Omental fat pad (tissue), 4 donors: ENCODE measurements at places on chromosomes 1 and 21.

- DNase-seq = no peak
These were observed 145.7 kb upstream of the TIAM1 start for GRCh38 chr21:31489726-31490125.

- DNase-seq = no peak
These were observed 32.0 kb upstream of the AGL start for GRCh38 chr1:99818063-99818699.

- no peak for DNase-seq
These were observed 131.6 kb upstream of the ETV3 start for GRCh38 chr1:157269656-157270375.

DNA sequence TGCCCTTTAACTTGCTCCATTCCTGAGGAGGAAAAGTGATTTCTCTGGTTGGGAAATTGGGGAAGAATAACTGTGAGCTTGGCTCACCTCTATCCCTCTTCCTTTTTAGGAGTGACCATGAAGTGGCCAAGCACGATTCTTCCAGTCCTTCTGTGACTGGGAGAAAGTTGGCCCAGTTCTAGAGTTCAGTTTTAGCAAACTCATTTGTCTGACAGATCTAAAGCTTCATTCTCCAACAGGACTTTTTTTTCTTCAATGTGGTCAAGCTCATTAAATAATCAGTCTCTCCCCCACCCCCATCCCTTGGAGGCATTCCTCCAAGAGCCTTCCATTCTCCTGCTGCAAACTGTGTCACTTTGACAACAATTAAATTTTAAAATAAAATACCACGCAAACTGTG is 6.4 kb upstream of the AGL start:
- no peak for DNase-seq

DNA sequence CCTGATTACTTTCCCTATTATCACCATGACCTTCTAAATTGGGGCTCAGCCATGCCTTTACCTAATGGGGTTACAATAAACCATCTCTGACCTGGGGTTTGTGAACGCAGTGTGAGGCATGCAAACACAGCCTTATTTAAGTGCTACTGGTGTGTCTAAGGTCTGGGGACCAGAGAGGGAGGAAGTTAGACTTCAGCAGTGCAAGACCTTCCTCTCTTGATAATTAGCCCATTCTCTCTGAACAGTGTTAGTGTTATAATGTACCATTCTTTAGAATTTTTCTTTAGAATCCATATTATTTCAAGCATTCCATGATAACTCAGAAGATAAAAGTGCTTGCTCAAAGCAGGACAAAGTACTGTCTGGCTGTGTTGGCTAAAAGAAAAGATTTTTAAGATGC is 10.5 kb upstream of the LRRC8D start:
- no peak for DNase-seq

DNA sequence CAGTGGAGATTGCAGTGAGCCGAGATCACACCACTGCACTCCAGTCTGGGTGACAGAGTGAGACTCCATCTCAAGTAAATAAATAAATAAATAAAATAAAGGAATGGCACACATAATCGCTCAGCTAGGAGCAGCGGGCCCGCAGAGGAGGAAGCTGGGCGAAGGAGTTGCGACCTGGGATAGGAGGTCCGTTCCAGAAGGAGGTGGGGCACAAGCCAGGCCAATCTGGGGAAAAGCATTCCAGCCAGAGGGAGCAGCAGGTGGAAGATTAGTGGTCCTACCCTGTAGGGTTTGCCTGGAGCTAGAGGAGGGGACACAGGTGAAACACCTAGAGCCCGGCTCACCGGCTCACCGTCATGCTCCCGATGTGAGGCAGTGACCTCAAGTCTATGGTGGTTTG is 40.3 kb upstream of the CASZ1 start:
- DNase-seq = no peak

GRCh38 chr1:234114648-234115307 is 210.3 kb downstream of the SLC35F3 start:
- no peak for DNase-seq

DNA sequence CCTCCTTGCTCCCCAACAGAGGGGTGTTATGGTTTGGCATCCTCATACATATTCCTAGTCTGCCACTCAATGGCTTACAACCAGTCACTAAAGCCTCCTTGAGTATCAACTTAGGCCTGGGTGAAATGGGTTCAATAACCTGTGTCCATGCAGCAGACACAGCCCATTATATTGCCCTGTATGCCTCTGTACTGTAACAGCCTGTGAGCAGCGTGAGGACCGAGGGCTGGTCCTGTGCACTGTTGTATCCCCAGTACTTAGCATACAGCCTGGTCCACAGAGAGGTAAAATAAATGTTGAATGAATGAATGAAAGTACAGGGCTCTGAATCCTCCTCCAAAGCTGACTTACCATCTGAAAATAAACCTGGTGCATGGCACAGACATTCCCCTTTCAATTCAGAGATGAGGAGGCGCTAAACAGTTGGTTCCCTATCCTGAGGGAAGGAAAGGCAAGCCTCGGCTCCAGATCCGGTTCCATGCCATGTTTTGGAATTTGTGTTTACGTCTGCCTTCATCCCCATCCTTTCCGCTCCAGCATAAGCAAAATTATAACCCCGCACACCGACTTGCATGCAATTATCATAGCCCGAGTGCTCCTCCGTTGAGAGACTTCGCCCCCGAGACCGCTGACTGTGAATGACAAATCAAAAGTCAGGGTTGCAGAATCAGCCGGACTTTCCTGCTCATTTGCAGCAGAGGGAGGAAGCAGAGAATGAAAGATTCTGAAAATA is 45.0 kb upstream of the DNAJC6 start:
- no peak for DNase-seq

GRCh38 chr1:183638649-183639387 is 3.2 kb upstream of the ARPC5 start:
- no peak for DNase-seq

DNA sequence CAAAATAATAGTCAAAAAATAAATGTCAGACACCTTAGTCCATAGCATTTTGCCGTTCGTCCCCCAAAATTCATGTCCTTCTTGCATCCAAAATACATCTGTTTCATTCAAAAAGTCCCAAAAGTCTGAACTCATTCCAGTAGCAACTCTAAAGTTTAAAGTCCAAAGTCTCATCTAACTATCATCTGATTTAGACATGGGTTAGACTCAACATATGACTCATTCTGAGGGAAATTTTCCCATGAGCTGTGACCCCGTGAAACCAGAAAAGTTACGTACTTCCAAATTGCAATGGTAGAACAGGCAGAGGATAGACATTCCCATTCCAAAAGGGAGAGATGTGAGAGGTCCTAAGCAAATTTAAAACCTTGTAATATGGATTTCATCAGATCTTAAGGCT is 48.6 kb upstream of the CACHD1 start:
- no peak for DNase-seq

DNA sequence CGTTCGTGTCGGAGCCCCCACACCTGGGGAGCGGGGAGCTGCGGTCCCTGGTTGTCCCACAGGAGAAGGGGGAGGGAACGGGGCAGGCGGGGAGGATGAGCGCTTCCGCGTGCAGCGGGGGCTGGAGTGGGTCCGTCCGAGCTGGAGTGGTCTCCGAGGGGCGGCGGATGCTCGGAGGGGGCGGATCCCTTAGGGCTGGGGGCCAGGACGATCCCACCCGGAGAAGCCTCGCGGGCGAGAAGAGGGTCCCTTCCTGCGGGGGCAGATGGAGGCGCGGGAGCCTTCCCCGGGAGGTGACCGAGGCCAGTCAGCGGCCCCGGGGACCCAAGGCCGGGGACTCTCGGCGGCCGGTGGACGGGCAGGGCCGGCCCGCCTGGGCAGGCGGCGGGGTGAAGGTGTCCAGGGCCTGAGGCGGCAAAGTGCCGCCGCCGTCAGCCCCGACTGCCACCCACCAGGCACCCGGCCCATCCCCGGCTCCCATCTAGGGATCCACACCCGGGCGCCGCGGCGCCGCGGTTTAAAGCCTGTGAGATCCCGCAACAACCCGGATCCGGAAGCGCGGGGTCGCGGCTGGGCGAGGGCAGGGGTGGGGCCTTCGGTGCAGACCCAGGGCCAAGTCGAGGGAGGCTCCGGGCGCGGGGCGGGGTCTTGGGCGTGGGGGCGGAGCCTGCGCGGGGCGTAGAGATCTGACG is 5.3 kb upstream of the CCDC27 start:
- DNase-seq = peak; percentile 78

GRCh38 chr1:85379203-85380136 is 85.5 kb downstream of the DDAH1 start:
- no peak for DNase-seq

DNA sequence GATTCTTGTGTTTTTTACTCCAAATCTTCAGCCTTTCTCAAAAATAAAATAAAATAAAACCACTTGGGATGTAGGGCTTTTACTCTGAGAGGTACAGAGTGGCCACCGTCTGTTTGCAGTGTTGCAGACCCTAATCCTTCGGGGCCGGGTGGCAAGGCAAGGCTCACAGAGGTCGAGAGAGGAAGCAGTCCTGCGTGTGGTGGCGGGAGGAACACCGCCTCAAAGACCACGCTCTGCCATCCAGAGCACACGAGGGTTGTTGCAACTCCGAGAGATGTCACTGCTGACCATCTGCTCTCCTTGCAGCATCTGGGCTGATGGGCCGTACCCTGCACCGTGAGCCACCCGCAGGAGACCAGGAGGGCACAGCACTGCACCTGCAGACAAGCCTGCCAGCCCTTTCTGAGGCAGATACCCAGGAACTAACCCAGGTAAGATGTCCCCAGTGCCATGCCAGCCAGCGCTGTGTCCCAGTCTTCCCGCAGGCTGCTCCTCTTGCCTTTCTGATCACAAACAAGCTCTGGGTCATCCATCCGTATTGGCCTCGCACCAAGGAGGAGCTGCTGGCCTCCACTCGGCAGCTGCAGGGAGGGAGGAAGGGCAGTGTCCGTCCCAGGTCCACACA is 31.5 kb downstream of the SNAP47 start:
- DNase-seq = no peak

DNA sequence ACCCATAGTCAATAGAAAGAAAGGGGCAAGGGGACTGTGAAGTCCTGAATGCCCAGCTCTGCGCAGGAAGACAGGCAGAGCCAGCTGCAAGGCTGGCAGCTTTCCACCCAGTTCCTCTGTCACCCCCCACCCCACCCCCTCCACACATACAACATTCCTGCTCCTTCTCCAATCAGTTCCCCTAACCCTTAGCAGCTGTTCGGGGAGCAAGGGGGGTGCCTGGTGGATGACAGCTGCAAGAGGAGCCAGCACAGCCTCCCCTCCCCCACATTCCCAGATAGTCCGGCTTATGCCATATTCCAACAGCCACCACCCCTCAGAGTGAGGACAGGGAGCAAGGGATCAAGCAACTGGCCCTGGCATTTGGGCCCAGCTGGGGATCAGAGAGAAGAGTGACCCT is 9.7 kb downstream of the ARHGEF2 start:
- no peak for DNase-seq

DNA sequence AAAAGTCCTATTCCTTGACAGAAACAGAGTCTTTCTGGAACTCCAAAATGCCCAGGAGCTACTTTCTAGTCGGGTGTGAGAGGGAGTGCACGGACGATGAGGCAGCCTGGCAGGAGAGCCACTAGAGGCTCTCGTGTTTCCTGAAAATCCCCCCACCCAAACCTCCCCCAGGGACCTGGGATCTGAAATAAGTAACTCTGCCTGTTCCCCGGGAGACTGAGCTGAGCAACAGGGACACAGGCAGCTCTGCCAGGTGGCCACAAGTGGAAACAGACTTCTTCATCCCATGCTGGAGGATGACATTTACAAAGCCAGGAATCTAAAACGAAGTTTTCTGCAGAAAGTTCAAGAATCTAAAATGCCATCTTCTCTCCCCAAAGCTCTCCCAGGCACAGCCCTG is 77.1 kb downstream of the ITPKB start:
- DNase-seq = no peak

- DNase-seq = no peak
These were observed 355.1 kb downstream of the NPHP4 start for GRCh38 chr1:5637171-5637570.

DNA sequence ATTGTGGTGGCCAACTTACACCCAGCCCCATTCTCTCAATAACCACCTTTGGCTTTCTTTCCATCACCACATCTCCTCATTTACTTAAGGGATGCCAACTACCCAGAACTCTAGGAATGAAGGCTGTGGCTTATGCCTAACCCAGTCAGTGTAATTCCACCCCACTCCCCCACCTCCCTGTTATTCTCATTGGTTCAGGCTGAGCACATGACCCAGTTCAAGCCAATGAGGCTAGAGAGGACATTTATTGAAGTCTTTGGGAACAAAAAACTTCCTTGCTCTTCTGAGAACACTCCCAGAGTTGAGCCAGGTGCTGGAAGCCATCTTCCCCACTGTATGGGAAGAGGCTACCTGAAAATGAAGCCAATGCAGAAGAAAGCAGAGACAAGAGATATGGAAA is 22.8 kb upstream of the CD2 start:
- no peak for DNase-seq

DNA sequence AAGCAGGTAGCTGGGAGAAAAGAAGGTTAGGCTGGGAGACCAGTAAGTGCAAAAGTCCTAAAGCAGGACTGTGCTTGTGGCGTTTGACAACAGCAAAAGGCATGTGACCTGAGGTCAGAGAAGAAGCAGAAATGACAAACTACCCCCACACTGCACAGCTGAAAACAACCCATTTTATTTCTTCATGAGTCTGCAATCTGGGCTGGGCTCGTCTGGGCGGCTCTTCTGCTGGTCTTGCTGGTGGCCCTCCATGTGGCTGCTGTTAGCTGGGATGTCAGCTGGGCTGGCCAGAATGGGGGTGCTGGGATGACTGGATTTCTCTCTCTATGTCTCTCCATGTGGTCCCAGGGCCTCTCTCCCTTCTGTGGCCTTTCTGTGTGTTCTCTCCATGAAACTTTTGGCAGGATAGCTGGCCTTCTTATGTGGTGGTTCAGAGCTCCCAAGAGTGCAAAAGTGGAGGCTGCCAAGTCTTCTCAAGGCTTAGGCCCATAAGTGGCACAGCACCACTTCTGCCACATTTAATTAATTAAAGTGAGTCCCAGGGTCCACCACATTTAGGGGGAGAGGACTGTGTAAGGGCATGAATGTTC is 128.6 kb downstream of the RIPK4 start:
- no peak for DNase-seq

DNA sequence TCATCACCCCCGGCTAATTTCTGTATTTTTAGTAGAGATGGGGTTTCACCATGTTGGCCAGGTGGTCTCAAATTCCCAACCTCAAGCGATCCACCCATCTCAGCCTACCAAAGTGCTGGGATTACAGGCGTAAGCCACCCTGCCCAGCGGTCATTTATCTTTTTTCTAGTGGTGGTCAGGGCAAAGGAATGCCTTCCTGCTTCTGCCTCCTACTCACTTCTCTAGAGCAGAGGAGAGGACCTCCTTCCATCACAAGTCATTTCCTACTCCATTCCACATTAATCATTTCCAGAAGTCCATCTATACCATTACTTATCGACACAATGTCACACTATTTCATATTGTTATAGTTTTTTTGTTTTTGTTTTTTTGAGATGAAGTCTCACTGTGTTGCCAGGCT is 13.3 kb downstream of the FBXO42 start:
- DNase-seq = no peak
